IMR-90 (cell line): ENCODE measurements at places on chromosomes 3 and 15. TPM values are rescaled to one million over a fixed set of nuclear protein-coding genes. Genes with fewer than 3 reads are reported as not detected.

The CFAP44 gene
- 0.90 and 1.9 TPM in 2 replicates for total RNA-seq

The MUC20 gene
- not detected in 2 replicates for total RNA-seq

The ACTRT3 gene
- total RNA-seq: 2.5 TPM in 2 replicates

- H3K4me1 ChIP-seq: peaks cover 2% of the 10 kb centered on the region; the same call in 1 of the 2 replicates
- H3K27ac ChIP-seq: peak overlapping the region; percentile 56; the same call in 1 of the 2 replicates
- H3K36me3 ChIP-seq: no peaks in the 10 kb centered on the region
- no peak overlapping the region for H3K4me3 ChIP-seq
- peaks cover 7% of the 10 kb centered on the region for H3K27me3 ChIP-seq
Observed at GRCh38 chr15:98524838-98525660, 123.3 kb upstream of the IGF1R start.

- no peaks in the 10 kb centered on the region for H3K36me3 ChIP-seq
- H3K27me3 ChIP-seq: no peaks in the 10 kb centered on the region
- no peaks in the 10 kb centered on the region for H3K4me1 ChIP-seq
- DNase-seq: no peak
Observed at GRCh38 chr3:140843656-140844055, 98.0 kb upstream of the SLC25A36 start.

- H3K36me3 ChIP-seq: no peaks in the 10 kb centered on the region
- H3K27me3 ChIP-seq: peaks cover 18% of the 10 kb centered on the region
- no peak overlapping the region for H3K4me3 ChIP-seq
- H3K27ac ChIP-seq: no peak overlapping the region
Observed at GRCh38 chr3:56989169-56989976, 71.1 kb upstream of the SPATA12 start.

DNA sequence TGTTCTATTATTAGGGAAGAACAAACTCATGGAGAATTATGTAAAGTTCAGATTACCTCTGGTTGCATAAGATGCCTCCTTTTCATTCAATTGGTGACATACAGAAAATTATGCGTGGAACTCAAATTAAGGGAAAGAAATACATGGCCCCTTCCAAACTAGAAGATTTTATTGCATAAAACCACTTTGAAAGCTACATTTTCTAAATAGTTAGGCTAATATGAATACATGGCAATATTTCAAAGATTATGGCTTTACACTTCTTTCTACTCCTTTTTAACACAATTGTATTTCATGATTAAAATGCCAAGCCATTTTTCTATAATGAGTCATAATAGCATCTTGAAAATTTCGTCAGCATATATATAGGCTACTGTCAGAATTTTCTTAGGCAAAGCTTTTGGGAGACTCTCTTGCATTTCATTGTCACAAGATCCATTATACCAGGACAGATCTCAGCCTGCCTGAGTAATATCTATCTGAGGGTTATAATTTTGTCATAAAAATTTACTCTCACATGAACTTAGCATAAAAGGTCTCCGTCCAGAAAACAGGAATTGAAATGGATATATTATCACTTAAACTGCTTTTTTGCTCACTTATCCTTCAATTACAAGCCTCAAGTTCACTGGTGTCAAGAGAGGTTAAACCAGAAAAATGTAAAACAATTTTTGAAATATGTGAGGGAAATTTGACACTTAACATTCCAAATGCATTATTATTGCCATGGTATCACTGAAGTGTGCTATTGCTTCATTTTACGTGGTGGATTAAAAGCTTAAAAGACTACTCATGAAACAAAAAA lies 37.1 kb downstream of the CPA3 start:
- H3K4me1 ChIP-seq: peaks cover 6% of the 10 kb centered on the region
- H3K36me3 ChIP-seq: no peaks in the 10 kb centered on the region
- H3K27me3 ChIP-seq: 0 out of 2 replicates have a peak, but pooled peaks cover 2% of the 10 kb centered on the region
- DNase-seq: peak; percentile 50
- H3K27ac ChIP-seq: no peak overlapping the region

DNA sequence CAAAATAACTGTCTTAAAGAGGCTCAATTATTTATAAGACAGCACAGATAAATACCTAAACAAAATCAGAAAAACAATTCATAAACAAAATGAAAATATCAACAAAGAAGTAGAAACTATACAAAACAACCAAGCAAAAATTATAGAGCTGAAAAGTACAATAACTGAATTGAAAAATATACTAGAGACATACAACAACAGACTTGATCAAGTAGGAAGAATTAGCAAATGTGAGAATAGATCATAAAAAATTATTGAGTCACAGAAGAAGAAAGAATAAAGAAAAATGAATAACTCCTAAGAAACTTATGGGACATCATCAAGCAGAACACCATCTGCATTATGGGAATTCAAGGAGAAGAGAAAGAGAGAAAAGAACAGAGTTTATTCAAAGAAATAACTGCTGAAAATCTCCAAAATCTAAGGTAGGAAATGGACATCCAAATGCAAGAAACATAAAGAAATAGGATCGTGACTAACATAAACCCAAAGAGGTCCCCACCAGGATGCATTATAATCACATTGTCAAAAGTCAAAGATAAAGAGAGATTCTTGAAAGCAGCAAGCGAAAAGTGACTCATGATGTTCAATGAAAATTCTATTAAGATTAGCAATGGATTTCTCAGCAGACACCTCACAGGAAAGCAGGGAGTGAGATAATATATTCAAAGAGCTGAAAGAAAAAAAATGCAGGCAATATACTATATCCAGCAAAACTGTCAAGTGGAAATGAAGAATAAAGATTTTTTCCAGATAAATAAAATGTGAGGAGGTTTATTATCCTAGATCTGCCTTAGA lies 85.9 kb downstream of the DCLK3 start:
- H3K27ac ChIP-seq: no peak overlapping the region
- no peaks in the 10 kb centered on the region for H3K36me3 ChIP-seq
- H3K4me3 ChIP-seq: no peak overlapping the region
- H3K4me1 ChIP-seq: peaks cover 2% of the 10 kb centered on the region; the same call in 1 of the 2 replicates

- no peaks in the 10 kb centered on the region for H3K27me3 ChIP-seq
- H3K4me1 ChIP-seq: no peaks in the 10 kb centered on the region
- DNase-seq: no peak
- H3K36me3 ChIP-seq: no peaks in the 10 kb centered on the region
- no peak overlapping the region for H3K27ac ChIP-seq
Observed at GRCh38 chr3:128226186-128226725, 73.0 kb downstream of the EEFSEC start.

- H3K4me3 ChIP-seq: no peak overlapping the region
- no peaks in the 10 kb centered on the region for H3K27me3 ChIP-seq
- peaks cover 6% of the 10 kb centered on the region; the same call in 1 of the 2 replicates for H3K36me3 ChIP-seq
- DNase-seq: peak; percentile 98
- peak overlapping the region; percentile 99 for H3K27ac ChIP-seq
Observed at GRCh38 chr3:127792541-127793292, 29.6 kb downstream of the MGLL start.

- no peak for DNase-seq
- no peaks in the 10 kb centered on the region for H3K4me1 ChIP-seq
Observed at GRCh38 chr3:32381922-32382321, 9.7 kb upstream of the CMTM7 start.

DNA sequence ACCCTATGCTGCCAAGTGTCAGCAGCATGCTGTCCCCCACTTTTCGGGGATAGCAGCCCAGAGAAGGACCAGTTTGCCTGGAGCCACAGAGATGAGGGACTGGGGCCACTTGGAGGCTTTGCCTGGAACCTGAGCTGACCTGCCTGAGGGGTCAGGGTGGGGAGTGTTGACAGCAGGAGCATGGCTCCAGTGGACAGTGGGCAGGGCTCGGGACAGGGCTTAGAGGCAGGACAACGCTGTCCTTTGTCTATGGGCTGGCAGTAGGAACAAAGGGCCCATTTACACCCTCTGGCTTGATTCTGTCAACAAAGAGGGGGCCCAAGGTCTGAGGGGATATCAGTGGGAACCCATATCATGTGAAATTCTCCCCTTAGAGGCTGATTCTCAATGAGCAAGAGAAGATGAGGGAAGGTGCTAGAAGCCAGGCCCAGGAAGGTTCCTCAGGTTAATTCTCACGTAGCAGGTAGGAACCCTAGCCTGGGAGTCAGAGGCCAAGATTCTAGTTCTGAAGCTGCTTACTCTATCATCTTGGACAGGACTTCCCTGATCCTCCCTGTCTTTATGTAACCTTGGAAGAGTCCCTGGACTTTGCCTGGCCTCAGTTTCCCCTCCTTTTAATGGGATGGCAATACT lies 29.7 kb upstream of the HHATL start:
- no peak overlapping the region for H3K27ac ChIP-seq
- no peaks in the 10 kb centered on the region for H3K36me3 ChIP-seq
- peaks cover 52% of the 10 kb centered on the region for H3K27me3 ChIP-seq
- H3K4me1 ChIP-seq: no peaks in the 10 kb centered on the region
- H3K4me3 ChIP-seq: no peak overlapping the region

The ACSBG1 gene
- total RNA-seq: not detected in 2 replicates

The C3orf49 gene
- total RNA-seq: not detected in 2 replicates

DNA sequence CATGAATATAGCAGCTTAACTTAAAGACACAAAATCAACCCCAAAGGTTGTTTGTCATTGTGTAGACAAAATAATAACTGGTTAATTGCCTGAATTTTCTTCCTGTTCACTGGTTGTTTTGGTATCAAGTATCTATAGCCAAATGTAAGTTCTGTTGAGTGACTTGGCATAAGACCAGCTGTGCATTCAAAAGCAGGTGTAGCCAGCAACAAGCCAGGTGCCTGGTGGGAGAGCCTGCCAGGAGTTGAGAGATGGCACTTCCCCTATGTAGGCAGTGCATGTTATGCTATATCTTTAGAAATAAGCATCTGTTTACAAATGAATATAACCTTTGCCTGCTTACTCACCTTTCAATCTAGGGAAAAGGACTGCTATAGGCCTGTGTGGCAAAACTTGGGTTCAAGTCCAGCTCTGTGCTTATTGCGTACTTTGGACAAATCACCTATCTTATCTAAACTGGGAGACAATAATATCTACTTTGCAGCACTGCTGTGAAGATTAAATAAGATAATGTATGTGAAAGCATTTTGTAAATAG lies 84.9 kb upstream of the TBL1XR1 start:
- H3K4me3 ChIP-seq: no peak overlapping the region
- no peak for DNase-seq
- no peak overlapping the region for H3K27ac ChIP-seq

DNA sequence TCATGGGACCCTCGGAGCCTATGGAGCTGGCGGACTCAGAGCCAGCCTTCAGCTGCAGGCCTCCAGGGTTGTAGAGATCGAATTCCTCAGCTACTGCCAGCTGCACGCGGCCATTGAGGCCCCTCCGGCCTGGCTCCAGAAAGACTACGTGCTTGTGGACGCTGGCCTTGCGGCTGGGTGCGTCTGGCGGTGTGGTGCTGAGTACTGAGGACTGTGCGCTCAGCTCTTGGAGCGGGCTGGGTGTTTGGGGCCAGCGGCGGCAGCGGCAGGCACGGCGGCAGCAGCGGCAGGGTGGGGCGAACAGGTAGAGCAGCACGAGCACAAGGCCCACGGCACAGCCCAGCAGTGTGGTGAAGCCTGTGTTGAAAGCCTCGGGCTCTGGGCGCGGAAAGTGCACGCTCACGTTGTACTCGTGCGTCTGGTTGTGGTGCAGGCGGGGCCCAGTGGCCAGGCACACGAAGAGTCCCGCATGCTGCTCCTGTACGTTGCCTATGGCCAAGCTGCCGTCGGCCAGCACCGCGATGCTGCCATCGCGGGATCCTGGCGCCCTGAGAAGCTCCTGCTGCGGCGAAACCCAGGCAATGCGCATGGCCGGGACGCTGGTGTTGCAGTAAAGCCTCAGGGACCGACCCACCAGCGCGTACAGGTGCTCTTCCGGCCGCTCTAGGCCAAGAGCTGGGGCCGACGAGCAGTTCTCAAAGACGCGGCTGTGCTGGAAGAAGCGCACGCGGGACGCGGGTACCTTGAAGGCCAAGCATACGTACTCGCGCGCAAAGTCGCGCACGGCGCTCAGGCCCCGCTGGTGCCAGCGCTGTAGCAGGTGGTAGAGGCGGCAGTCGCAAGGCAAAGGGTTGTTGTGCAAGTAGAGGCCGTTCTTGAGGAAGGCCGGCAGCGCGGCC lies 1.3 kb downstream of the AMIGO3 start:
- peaks cover 31% of the 10 kb centered on the region for H3K36me3 ChIP-seq
- H3K4me3 ChIP-seq: no peak overlapping the region
- no peaks in the 10 kb centered on the region for H3K27me3 ChIP-seq
- H3K27ac ChIP-seq: no peak overlapping the region
- no peak for DNase-seq
